ENCODE measurements at places on chromosomes 2 and 18. TPM values are rescaled to one million over a fixed set of nuclear protein-coding genes. Genes with fewer than 3 reads are reported as not detected.
A peak's percentile ranks its signal among the peaks of the same experiment; 100 is the strongest.

GRCh38 chr2:134319596-134320254 lies 65.9 kb downstream of the MGAT5 start:
- no peak for DNase-seq

The ZNF516 gene
- 28.0 TPM for total RNA-seq

DNA sequence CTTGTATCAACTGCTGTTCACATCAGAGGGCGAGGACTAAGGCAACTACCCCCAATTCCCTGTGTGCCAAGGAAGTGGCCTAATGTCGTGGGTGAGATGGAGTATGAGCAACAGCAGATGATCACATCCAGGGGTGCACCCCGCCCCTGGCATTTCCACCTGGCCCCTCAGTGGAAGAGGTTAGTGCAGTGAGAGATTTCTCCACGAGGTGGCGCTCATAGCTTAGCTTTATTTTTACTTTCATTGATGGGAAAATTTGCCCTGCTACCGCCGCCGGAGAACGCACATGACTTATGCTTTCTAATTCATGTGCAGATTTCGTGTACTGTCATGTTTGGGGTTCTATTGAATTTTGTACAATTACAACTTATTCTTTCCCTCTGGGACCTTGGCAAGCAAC lies 470.6 kb upstream of the MEX3C start:
- DNase-seq, result peak; percentile 67

- DNase-seq, result no peak
Observed at GRCh38 chr2:37682473-37682872, 11.0 kb upstream of the CDC42EP3 start.

DNA sequence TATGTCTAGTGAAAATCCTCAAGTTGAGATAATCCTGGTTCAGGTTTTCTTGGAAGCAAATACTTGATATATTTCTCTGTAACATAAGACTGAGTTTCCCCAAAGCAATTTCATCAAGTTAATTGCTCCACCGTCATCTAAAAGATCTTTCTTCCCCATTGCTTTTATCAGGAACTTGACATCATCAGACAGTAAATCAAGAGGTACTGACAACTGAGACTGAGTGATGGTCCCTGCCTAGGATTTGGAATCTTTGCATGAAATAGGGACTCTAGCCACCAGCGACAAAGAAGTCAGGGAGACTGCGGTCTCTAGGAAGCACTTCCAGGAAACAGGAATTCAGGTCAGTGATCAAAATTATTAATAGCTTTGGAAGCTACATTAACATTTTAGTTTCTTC lies 43.4 kb upstream of the SCN1A start:
- DNase-seq, result no peak

GRCh38 chr18:33560686-33561370 lies 17.2 kb upstream of the ASXL3 start:
- DNase-seq, result no peak

- no peak for DNase-seq
Observed at GRCh38 chr18:12640881-12641200, 17.1 kb downstream of the SPIRE1 start.

The PARD3B gene
- total RNA-seq, result 32.5 TPM

- no peak for DNase-seq
Observed at GRCh38 chr2:19710230-19710629, 191.6 kb downstream of the TTC32 start.

GRCh38 chr2:83851066-83851465 lies 608.0 kb downstream of the SUCLG1 start:
- no peak for DNase-seq

The EPC2 gene
- total RNA-seq, result 40.1 TPM

DNA sequence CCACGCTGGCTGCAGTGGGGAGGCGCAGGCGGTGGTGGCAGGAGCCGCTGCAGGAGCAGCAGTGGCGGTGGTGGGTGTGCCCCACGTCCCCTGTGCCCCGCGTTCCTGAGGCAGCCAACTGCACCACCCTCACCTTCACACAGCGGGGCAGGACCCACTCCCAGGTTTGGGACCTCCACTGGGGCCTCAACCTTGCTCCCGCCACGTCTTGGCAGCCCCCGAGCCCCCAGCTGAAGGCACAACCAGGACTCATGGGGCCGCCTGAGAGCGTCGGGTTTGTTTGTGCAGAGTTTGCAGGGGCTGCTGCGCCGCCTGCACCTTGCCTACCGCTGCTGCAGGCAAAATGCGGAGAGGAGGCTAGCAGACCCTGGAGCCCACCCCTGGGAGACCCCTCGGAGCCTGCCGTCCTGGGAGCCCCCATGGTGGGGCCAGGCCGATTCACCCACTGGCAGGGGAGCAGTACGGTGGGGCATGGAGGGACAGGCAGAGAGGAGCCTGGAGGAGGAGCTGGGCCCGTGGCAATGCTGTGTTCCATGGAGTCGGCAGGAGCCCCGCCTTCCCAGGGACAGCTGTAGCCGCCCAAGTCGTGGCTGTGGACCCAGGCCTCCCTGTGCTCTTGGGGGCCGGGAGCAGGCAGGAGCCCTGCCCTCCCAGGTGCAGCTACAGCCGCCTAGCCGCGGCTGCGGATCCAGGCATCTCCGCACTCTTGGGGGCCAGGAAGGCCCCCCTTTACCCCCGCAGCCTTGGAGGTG lies 14.7 kb upstream of the EML6 start:
- peak; percentile 77 for DNase-seq

- DNase-seq, result no peak
Observed at GRCh38 chr18:36188916-36189315, 1.6 kb downstream of the MOCOS start.

The NGEF gene
- total RNA-seq, result not detected

DNA sequence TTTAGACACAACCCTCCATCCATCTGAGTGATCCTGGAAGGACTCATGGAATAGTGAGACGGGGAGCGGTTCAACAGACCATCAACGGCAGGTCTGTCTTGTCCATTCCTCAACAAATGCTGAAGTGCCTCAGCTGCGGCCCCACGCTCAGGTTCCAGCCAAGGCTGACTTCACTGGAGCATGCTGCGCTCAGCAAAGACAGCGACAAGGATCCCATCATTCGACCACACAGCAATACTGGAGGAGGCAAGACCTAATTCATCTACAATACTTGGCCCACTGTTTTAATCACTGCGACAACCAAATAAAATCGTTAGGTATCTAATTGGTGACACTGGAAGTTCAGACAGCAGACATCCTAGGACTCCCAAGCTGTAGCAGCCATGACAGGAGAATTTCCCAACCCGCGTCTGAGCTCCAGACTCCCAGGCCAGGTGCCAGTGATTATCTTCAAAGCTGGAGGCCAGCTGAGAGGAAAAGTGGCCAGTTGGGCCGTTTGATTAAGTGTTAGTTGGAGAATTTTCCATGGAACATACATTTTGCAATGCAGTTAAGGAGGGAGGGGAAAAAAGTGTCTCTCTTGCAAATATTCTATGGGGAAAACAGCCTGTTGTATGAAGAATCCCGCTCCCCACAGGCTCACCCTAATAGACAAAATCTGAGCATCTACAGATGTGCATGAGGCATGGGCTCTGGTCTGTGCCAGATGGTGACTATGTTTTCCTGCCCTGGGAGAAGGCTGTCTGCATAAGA lies 92.5 kb upstream of the SLC35G4 start:
- DNase-seq, result no peak

DNA sequence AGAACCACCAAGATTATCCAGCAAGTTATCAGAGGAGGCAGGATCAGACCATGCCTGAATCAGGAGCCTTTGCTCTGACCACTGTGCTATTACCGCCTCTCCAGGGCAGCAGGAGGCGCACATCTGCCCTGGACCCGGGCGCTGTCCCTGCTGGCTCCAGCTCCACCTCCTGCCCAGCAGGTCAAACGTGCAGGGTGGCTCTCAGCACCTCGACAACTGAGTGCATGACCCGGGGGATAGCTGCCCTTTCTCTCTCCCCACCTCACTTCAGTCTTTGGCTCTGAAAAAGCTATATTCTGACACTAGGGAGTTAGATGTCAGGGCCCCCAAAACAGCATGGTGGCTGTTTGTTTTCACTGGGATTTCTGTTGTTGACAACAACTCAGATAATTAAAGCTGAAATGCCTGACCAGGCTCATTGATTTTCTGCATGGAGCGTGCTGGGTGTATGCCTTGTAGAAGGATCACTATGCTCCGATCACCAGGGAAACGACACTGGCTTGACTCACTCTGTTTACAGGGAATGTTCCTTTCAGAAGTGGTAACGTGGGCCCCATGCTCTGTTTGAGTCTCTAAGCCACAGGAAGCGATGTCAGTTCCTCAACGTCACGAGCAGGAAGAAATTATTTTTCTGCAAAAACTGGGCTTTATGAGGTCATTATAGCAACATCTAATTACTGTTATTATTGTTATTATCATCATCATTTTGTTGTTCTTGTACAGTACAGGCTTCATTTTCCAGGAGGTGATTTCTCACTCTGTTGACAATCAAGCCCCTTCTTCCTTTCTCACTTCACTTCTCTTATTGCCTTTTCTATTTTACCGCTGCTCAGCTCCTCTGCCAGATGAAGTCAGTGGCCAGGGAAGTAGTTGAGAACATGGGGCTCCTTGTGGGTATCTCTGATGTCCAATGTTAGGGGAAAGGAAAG lies 125.6 kb downstream of the PLB1 start:
- peak; percentile 77 for DNase-seq

DNA sequence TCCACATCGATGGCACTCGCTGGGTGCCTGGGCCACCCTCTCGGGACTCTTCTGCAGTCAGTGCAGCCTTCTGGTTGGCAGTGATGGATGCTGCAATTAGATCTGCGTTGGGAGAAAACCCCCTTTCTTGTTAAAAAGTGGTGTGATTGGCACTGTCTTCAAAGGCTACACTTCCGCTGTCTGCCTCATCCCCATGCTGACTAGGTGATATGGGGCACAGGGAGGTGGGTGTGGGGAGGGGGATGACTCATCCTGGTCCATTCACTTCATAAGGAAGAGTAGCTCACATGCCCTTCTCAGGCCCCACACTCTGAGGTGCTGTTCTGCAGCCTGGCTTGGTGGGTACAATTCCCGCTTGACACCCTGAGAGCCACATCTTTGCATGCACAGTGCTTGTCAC lies 77.4 kb downstream of the THNSL2 start:
- no peak for DNase-seq

DNA sequence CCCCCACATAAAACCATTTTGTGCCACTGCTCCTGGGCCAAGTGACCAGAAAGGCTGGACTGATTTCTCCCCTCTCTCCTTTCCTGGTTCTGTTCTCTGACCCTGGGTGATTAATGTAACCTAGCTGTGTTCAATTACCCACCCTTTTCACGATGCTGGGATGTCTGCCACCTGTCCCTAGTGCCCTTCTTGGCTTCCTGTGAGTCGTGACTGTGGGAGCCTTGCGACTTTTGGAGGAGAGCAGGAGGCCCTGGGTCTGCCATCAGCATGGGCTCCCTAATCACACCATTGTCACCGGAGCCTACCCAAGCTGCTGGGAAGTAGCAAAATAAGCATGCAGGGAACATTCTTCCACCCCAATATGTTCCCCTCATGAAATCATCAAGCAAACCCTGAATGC lies 38.3 kb downstream of the SRSF7 start:
- DNase-seq, result no peak

DNA sequence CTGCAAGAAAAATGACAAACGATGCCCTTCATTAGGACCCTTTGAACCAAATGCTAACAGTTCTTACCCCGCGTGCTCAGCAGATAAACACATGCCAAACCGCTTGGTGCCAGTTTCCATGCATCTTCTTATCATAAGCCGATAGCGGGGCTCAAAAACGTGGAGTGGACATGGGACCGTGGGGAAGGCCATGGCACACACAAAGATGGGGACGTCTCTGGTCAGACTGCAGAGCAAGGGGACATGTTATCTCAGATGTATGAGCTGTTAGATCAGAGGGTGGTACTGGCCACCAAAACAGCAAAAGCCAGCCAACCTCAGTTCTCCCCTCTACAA lies 28.2 kb downstream of the LONRF2 start:
- DNase-seq, result no peak

The ZSCAN30 gene
- 18.9 TPM for total RNA-seq

DNA sequence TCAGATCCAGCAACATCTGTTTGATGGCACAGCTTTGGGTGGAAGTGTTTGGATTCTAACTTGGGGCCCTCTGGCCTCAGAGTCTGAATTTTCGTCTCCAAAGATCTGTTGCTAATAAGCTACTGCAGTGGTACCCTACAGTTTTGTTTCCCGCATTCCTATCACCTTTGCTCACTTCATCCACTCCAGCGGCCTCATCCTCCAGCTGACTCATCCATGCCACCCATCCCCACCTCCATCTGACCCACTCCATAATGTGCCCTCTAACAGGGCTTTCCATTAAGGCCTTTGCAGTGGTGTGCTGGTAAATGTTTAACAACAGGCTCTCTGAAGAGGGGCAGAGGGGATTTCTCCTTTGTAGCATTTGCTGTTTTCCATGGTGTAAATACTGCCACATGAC lies 225.5 kb downstream of the TGIF1 start:
- no peak for DNase-seq

The PPP1R1C gene
- 5.8 TPM for total RNA-seq

DNA sequence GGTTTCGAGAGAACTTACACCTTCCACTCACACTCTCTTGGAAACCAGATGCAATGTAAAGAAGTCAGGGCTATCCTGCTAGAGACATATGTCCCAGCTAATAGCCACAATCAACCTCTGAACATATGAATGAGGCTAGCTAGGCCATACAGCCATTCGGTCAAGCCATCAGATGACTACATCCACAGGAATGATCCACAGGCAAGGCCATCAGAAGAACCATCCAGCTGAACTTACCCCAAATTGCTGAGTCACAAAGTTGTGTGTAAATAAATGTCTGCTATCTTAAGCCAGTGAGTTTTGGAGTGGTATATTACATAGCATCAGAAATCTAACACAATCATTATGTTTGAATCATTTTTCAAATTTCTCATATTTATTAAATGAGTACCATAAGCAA lies 5.2 kb upstream of the SPAST start:
- DNase-seq, result no peak

- DNase-seq, result no peak
Observed at GRCh38 chr2:15641530-15641982, 49.9 kb downstream of the DDX1 start.

The FRZB gene
- total RNA-seq, result 14.0 TPM

GRCh38 chr2:96692094-96692971 lies 47.5 kb downstream of the LMAN2L start:
- peak; percentile 85 for DNase-seq

Measured in upper lobe of right lung (tissue), 1 donor.